Immature natural killer cell (primary cell): ENCODE measurements at places on chromosomes 1 and 21. TPM values are rescaled to one million over a fixed set of nuclear protein-coding genes. Genes with fewer than 3 reads are reported as not detected.

DNA sequence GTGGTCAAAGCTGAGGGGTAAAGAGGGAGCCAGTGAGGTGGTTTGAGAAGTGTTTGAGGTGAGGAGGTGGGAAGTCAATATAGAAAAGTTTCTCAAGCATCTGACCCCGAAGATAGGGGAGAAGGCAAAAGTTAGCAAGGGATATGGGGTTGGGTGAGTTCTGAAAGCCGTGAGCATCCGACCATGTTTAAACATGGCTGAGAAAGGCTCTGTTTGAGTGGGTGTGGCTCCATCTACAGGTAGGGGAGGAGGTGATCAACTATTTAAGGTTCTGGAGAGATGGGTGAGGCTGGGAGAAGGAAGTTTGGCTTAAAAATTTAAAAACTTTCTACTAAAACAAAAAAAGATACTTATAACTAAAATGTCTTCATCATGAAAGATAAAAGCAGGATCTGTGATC is 273.8 kb downstream of the KCNJ6 start:
- no peaks in the 10 kb centered on the region for H3K4me1 ChIP-seq
- peak; percentile 4 for DNase-seq
- H3K36me3 ChIP-seq = no peaks in the 10 kb centered on the region
- no peak overlapping the region for H3K4me3 ChIP-seq
- peaks cover under 1% of the 10 kb centered on the region for H3K27me3 ChIP-seq

DNA sequence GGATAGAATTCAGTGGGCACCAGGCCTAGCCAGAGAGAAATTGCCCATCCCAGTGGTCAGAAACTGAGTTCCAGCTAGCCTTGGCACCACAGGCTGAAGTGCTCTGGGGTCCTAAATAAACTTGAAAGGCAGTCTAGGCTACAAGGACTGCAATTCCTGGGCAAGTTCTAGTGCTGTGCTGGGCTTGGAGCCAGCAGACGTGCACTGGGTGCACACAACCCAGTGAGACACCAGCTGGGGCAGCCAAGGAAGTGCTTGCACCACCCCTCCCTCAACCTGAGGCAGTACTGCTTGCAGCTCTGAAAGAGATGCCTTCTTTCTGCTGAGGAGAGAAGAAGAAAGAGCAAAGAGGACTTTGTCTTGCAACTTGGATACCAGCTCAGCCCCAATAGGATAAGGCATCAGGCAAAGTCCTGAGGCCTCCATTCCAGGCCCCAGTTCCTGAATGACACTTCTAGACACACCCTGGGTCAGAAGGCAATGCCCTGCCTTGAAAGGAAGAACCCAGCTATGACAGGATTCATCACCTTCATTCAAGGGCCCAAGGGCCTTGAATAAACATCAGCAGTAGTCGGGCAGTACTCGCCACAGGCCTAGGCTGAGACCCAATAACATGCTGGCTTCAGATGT is 55.1 kb downstream of the OVGP1 start:
- no peak overlapping the region for H3K27ac ChIP-seq
- H3K36me3 ChIP-seq = no peaks in the 10 kb centered on the region
- H3K27me3 ChIP-seq = peaks cover 2% of the 10 kb centered on the region
- DNase-seq = no peak

GRCh38 chr1:56189946-56190805 is 389.2 kb downstream of the PLPP3 start:
- DNase-seq = no peak
- H3K36me3 ChIP-seq = no peaks in the 10 kb centered on the region
- no peak overlapping the region for H3K27ac ChIP-seq
- no peaks in the 10 kb centered on the region for H3K4me1 ChIP-seq

- no peak overlapping the region for H3K4me3 ChIP-seq
- H3K27ac ChIP-seq = no peak overlapping the region
- no peaks in the 10 kb centered on the region for H3K4me1 ChIP-seq
- peaks cover 28% of the 10 kb centered on the region for H3K36me3 ChIP-seq
- peak; percentile 5 for DNase-seq
- peaks cover under 1% of the 10 kb centered on the region for H3K27me3 ChIP-seq
These were observed 37.4 kb downstream of the TMCO4 start for GRCh38 chr1:19762175-19762779.

GRCh38 chr1:62689524-62689923 is 1.3 kb upstream of the DOCK7 start:
- no peak overlapping the region for H3K27ac ChIP-seq
- no peak for DNase-seq
- no peaks in the 10 kb centered on the region for H3K27me3 ChIP-seq
- H3K36me3 ChIP-seq = no peaks in the 10 kb centered on the region
- no peak overlapping the region for H3K4me3 ChIP-seq

- H3K36me3 ChIP-seq = peaks cover 17% of the 10 kb centered on the region
- no peak overlapping the region for H3K4me3 ChIP-seq
- no peaks in the 10 kb centered on the region for H3K27me3 ChIP-seq
- peaks cover 44% of the 10 kb centered on the region for H3K4me1 ChIP-seq
These were observed 371.3 kb downstream of the VAV3 start for GRCh38 chr1:107593501-107594209.

The IL20 gene
- polyA plus RNA-seq = not detected

The C1orf216 gene
- polyA plus RNA-seq = 37.3 TPM

- H3K4me3 ChIP-seq = no peak overlapping the region
- no peaks in the 10 kb centered on the region for H3K4me1 ChIP-seq
- no peak for DNase-seq
- no peak overlapping the region for H3K27ac ChIP-seq
- H3K27me3 ChIP-seq = peaks cover 4% of the 10 kb centered on the region
These were observed 45.9 kb upstream of the PUM1 start for GRCh38 chr1:31111290-31111951.

GRCh38 chr1:227322376-227322775 is 4.1 kb upstream of the CDC42BPA start:
- H3K27ac ChIP-seq = no peak overlapping the region
- H3K4me1 ChIP-seq = peaks cover 7% of the 10 kb centered on the region
- H3K27me3 ChIP-seq = peaks cover 16% of the 10 kb centered on the region

The ERICH3 gene
- polyA plus RNA-seq = not detected

DNA sequence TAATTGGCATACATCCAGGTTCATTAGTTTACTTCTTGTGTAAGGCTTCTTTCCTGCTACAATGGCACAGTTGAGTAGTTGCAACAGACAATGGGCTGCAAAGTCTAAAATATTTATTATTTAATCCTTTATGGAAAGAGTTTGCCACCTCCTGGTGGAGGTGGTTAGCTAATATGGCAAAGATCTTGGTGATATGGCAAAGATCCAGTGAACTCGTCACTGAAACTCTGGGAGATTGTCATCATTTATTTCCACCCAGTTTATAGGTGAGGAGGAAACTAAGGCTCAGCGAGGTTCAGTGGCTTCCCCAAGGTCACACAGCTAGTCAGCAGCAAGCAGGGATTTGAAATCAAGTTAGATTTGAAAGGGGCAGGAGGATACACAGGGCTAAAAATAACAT is 16.1 kb upstream of the IFFO2 start:
- no peaks in the 10 kb centered on the region for H3K36me3 ChIP-seq
- peaks cover 5% of the 10 kb centered on the region for H3K4me1 ChIP-seq
- H3K27ac ChIP-seq = no peak overlapping the region
- no peaks in the 10 kb centered on the region for H3K27me3 ChIP-seq

DNA sequence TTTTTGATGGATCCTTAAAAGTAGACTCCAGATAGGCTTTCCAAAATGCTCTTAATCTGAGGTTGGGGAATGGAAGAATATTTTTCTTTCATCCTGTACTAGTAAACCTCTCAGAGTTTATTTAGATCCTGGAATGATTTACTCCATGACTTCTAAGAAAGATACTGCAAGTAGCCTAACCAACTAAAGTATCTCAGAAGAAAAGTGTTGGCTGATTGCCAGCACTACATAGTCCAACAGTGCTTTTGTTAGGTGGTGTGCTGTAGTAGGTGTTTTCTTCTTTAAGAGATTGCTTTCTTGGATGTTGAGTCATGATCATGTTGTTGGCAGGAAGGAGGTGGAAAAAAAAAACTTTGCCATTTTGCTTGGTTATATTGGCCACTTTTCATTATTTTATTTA is 119.8 kb downstream of the OSBPL9 start:
- H3K36me3 ChIP-seq = peaks cover 1% of the 10 kb centered on the region
- peaks cover 32% of the 10 kb centered on the region for H3K4me1 ChIP-seq
- no peak overlapping the region for H3K4me3 ChIP-seq
- H3K27ac ChIP-seq = no peak overlapping the region
